ENCODE measurements at places on chromosomes 3 and 15.

DNA sequence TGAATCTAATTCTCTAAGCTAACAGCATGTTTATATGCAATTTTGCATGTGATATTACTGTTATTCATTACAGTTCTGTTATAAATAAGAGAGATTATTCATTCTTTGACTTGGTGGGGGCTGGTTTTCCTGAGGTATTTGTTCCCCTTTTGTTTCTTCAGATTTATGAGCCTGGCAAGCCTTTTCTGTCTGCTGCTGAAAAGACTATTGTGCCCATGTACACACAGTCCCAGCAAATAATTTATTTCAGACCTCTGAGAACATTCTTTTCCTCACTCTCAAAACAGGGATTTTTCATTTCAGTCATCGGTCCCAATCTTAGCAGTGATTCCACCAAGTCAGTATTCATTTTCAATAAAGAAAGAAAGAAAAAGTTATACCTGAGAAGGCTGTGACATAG, 716.8 kb downstream of the NSUN3 start:
- no peak for DNase-seq

- no peak for DNase-seq
These were observed 94.2 kb downstream of the ZBTB20 start for GRCh38 chr3:115052906-115053305.

DNA sequence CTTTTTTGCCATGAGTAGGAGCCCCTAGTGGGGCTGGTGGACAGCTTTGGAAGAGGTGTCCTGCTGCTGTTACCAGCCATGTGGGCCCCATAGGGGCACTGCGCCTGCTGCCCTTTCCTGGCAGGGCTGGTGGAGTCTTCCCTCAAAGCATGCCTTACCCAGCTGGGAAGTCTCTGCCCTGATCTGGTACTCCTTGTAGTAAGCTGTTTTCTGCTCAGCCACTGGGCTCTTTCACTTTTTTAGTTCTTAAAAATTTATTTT, 26.2 kb downstream of the HMCES start:
- no peak for DNase-seq

GRCh38 chr15:32651229-32651837, 9.8 kb downstream of the SCG5 start:
- no peak for DNase-seq

DNA sequence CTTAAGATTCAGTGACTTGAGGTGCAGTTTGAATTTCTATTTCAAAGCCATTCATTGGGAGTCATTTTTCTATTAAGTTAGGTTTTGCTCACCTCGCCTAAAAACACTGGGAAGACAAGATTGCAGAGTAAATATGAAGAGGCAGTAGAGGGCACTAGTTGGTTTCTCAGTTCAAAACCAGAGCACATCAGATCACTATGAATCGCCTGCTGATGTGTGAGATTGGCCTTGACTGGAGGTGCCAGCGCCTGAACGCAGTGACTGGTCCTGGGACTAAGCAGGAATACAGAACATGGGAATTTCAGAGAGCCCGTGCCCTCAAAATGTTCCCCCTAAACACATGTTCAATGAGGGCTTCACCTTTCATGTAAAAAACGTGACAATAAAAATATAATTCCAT, 229.0 kb downstream of the ITPR1 start:
- no peak for DNase-seq

DNA sequence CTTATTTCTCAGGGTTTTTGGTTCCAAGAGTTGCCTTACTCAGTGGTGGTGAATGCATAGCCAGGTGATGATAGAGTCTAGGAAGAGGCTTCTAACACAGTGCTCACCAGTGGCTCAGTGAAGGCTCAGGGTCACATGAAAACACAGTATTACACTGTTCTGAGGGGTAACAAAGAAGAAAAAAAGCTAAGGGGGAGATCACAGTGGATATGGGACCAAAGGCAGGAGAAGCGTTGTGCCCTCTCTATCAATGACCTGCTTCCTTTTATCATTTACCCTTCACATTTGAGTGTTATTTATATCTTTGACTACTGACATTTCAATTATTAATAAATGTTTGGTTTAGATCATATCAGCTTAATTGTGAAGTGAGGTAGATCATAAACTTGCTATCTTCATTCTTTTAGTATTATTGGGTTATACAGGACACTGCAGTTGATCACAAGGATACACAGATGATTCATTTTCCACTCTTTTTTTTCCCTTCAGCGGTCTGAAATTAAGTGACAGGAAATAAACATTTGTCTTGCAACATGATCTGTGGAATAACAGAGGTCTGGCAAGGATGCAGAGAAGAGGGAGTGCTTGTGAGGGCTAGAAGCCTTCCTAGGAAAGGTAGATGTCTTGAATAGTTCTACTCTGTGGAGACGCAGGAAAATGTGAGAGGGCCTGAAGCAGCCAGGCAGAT, 171.7 kb downstream of the C3orf38 start:
- no peak for DNase-seq

- no peak for DNase-seq
These were observed 289.6 kb upstream of the LYSMD4 start for GRCh38 chr15:100022806-100023205.

GRCh38 chr15:39918688-39919385, 1.2 kb downstream of the GPR176 start:
- DNase-seq = no peak

GRCh38 chr3:43207628-43208085, 78.7 kb upstream of the SNRK start:
- no peak for DNase-seq

DNA sequence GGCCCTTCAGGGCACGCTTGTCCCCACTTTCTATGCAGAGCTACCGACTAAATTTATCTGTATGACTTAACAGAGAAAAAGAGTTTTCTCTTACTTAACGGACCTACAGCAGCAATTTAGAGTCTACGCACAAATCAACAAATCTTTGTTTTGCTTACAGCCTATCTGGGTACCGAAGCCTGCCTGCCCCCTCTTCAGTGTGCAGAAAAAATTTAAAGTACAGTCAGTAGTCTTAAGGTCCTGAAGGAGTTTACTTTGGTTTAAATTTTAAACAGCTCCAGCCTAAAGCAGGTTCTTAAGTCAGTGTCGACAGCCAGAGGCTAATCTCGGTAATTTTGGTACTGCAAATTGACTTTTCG, 570 bp downstream of the SACM1L start:
- DNase-seq = no peak

DNA sequence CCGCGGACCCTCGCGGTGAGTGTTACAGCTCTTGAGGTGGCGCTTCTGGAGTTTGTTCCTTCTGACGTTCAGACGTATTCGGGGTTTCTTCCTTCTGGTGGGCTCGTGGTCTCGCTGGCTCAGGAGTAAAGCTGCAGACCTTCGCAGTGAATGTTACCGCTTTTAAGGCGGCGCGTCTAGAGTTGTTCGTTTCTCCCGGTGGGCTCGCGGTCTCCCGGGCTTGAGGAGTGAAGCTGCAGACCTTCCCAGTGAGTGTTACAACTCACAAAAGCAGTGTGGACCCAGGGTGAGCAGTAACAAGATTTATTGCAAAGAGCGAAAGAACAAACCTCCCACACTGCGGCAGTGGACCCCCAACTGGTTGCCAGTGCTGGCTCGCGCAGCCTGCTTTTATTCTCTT, 177.1 kb downstream of the UACA start:
- no peak for DNase-seq

DNA sequence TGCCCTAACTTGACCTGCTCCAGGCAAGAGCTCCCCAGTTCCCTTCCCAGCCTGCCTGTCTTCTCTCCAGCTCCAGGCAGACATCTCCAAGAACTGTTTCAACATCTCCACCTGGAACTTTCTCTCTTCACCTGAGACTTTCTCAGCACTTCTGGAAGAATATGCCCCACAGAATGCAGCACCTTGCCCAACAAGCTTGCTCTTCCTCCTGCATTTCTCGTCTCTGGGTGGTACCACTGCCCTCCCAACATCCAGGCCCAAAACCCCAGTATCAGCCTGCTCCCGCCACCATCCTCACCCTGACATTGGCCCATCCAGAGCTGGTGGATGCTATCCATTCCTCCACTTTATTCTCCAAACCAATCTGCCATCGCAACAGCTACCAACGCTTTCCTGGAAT, 8.8 kb downstream of the RFTN1 start:
- DNase-seq = no peak

GRCh38 chr15:89863918-89864317, 29.9 kb downstream of the AP3S2 start:
- no peak for DNase-seq

DNA sequence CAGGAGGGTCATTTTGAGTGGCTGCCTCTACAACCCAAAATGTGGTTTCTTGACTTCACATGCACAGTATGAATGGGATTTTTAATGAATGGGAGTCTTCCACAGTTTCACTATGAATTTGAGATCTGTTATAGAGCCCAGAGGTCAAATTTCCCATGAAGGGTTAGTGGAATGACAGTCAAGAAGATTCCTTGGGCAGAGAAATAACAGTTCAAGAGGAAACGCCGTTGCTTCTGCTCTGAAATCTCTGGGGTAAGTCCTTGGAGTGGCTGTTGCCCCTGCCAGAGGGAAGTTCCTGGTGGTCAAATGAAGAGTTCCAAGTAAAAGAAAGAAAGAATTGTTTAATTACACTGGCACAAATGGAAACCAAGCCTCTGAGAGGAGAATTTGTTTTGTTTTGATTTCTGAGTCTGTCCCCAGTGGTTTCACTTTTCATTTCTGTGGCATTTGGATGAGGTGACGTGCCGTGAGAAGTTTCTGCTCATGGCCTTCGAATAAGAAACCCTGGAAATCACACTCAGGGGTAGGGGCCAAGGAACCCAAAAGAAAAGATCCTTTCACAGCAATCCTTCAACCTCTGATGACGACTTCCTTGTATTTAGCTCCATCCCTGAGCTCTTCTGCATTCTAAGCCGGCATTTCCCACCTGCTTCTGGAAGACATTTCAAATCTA, 77.5 kb upstream of the IL12A start:
- DNase-seq = no peak

DNA sequence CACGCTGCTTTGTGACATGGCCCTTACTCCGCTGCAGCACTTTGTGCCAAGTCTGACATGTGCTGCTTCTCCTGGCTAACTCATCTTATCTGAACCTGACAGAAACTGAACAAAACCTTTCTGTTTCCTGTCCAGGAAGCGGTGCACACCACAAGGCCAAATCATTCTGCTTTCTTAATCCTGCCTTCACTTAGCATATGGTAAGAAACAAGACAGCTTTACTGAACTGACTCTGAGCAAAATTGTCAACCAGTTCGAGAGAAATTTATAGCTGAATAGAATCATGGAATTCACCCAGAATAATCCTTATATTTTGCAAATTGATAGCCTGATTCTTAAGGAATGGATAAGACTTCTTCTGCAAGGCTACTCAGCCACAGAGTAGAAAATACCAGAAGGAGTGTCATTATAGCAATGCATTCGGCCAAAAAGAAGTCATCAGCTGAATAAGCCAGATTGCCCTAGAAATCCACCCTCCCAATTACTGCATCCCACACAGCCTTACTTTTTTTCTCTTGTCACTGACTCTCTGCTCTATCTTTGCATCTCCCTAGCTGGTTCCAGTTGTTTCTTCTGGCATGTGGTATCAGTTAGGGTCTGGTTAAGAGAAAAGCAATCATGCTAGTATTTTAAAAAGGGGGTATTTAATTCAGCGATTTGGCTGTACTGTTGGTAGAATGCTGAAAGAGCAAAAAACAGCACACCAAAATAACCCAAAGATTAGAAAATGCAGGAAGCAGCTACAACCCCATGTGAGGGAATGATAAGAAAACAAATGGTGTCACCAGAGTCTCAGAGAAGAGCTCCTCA, 41.6 kb upstream of the STRIT1 start:
- no peak for DNase-seq

- no peak for DNase-seq
These were observed 625 bp downstream of the COL6A6 start for GRCh38 chr3:130517602-130518001.

DNA sequence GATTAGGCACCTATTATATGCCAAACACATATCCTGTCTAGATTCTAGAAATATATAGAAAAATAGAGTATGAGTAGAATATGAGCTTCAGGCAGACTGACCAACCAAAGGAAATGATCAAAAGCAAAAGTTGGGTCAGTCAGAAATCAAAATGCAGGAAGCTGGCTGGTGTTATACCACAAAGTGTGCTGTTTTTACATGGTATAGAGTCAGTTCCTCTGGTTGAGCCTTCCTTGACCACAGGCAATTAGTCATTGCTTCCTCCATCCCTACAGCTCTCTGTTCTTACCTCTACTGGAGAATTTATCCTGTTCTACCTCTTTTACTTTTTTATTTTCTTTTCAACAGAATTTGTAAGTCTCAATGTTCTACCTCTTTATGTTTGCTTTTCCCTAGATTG, 149.8 kb downstream of the TMCO5A start:
- DNase-seq = no peak

DNA sequence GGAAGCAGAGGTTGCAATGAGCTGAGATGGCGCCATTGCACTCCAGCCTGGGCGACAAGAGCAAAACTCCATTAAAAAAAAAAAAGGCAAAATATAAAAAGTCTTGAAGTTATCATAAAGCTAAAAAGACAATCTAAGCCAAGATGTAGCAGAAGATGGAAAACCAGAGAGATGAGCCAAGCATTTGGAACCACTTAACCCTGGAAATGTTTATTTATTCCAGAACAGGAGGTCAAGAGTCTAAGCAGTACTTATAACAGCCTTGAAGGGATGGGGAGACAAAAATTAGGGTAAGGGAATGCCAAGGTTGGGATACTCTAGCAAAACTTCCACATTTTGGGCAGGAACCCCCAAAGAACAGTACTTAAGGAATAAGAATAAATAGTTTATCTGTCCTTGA, 30.1 kb downstream of the FAIM start:
- no peak for DNase-seq

GRCh38 chr15:65434201-65434600, 11.5 kb upstream of the IGDCC4 start:
- no peak for DNase-seq

- no peak for DNase-seq
These were observed 1.5 kb downstream of the ATP1B3 start for GRCh38 chr3:141877911-141878310.

- no peak for DNase-seq
These were observed 55.4 kb downstream of the DCBLD2 start for GRCh38 chr3:98846101-98846500.

DNA sequence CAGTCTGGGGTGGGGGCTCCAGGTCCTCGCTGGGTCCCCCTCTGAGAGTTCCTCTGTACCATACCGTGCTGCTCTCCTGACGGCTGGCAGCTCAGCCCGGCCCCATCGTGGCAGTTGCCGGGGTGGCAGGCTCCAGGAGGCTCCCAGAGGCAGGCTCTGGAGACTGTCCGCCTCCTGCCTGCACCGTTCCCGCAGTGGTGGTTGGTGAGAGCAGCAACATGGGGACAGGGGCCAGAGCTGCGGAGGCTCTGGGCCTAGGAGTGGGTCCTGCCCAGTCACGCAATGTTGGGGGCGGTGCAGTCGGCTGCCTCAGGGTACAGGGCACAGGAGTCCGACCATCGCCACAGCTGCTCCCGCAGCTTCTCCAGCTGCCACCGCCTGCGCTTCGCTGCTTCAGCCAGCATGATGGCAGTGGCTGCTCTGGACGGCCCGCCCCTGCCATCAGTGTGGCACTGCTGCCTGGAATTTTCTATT, 492.7 kb downstream of the AGBL1 start:
- no peak for DNase-seq

- no peak for DNase-seq
These were observed 352.4 kb downstream of the ROBO1 start for GRCh38 chr3:79415356-79415755.

All from stimulated activated CD8-positive, alpha-beta memory T cell treated with anti-CD3 and anti-CD28 coated beads, Interleukin-4, amount 100 ng/mL, for 4 hours (primary cell).